NCI-H524 (cell line): ENCODE measurements at places on chromosomes 7 and 10.

- no peak for DNase-seq
These were observed 11.1 kb downstream of the FAM53B start for GRCh38 chr10:124732931-124733570.

DNA sequence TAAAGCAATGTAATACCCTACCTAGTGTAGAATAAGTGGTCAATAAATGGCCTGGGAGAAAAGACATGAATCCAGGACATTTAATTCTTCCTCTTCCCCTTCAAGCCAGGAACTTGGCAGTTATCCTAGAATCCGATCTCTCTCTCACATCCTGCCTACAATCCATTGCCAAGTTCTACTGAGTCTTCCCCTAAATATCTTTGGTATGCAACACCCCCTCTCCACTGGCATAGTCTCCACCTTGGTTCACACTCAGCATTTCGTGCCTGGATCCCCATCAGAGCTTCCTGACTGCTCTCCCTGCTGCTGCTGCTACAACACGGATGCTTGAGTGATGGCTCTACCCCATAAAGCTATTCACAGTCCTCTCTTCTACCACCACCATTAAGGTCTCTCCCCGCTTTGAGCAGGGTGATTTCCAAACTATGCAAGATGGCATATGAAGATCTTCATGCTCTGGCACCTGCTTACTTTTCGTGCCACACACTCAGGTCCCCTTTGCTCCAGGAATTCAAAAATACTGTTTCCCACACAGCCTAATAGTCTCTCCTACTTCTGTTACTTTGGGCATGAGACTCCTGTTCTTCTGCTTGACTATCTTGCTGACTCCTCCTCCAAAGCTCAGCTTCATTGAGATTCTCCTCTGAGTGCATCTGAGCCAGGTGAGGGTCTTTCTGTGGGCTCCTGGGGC, 4.8 kb downstream of the ANK3 start:
- no peak for DNase-seq

GRCh38 chr7:45223728-45224630, 66.4 kb downstream of the RAMP3 start:
- DNase-seq, result no peak

DNA sequence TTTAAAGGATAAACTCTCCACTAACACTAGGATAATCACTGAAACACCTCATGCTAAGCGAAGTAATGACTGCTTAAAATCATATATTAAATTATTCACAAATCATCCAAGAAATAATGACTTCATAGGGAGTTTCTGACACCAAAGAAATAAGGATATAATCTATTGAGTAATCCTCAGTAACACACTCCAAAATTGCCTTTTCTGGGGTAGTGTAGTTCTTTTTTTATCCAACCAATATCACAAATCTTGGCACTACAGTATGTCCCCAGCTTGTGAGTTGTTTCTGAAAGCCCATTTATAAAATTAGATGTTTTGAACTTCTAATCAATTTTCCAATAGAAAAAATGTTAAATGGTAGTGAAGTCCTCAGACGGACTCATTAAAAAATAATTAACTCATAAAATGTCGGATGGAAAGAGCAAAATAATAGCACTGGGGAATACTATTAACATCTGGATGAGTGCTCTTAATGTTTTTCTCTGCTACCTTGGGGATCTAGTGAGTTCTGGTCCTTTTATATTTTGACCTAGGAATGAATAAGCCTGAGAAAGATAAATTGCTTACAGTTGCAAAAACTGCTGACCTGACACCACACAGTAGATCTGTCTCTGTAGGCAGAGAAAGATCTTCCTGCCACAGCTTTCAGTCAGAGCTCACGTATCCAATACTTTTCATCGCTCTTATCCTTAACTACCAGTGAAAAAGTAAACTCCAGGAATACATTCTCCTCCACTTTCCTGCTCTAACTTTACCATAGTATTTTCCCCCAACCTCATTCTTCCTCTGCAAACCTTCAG, 618.5 kb upstream of the ANKRD30A start:
- no peak for DNase-seq

GRCh38 chr10:61175316-61175715, 231.3 kb upstream of the RHOBTB1 start:
- DNase-seq, result no peak

DNA sequence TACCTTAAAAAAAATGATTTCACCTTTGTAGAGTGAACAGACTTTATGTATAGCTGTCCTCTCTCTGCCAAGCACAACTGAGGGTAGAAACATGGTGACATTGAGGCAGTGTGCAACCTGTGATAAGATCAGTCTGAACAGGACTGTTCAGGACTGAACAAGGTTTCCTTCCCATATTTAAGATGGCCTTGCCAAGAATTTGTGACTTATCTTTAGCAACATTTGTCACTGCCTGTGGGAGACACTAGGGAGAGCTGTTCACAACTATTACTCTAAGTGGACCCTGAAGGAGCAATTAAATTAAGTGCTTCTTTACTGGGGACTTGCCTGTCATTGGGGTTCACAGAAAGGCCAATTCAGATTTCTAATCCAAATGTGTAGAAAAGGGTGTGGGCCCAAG, 6.7 kb downstream of the OR13A1 start:
- DNase-seq, result peak; percentile 64

DNA sequence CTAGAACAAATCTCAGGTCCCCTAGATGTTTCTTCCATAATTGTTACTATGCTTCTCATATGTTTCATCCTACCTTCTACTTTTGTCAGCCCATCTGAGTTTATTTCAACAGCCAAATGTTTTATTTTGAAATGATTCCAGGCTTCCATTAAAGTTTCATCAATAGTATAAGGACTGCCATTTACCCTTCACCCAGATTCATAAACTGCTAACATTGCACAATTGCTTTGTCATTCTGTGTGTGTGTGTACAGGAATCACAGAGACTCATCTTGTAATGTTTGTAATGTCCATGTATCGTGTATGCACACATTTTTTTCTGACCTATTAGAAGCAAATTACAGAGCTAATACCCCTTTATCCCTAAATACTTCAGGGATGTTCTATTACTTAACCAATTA, 25.5 kb downstream of the MMRN2 start:
- DNase-seq, result no peak

DNA sequence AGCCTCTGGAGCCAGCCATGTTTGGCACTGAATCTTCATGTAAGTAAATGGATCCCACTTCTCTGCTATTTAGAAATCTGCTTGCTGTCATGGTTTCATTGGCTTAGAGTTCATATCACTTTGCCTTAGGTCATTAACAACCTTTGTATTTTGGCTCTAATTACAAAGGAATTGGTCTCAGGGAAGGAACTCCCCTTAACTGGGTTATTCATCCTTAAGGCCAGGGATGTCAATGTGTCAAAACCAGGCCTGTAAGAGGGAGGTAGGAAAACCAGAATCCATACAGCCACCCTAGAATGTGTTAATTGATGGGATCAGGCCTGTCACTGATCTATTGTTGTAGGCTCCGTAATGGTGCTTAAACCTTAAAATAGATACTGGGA, 67.3 kb downstream of the ST7 start:
- DNase-seq, result peak; percentile 51

DNA sequence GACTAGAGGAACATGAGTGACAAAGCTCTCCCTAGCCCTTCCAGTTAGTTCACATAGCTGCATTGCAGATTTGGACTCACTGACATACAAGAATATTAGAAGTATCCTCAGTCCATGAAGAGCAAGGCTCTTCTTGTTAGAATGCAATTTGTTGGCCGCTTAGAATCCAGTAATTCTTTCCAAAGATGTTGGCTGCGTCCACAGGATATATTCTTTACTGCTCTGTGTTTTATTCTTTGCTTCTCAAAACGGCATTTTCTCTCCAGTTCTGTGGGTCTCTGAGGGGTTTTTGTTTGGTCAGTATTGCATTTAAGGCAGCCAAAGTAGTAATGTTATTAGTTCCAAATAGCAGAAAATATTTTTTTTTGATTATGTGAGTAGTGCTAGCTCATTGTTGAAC, 588.6 kb downstream of the DNAJB9 start:
- DNase-seq, result no peak

DNA sequence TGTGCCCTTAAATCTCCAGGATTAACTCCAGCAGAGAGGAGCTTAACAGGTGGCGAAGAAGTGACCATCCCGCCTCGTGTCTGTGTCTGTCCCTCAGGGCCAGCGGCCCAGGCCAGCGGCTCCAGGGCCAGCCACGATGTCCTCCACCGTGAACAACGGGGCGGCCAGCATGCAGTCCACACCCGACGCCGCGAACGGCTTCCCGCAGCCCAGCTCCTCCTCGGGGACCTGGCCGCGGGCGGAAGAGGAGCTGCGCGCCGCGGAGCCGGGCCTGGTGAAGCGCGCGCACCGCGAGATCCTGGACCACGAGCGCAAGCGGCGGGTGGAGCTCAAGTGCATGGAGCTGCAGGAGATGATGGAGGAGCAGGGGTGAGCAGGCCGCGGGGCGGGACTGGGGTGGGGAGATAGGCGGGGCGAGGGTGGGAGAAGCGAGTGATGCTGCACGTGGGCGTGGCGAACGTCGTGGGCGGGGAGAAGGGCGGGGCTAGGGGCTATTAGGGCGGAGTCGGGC, 33.3 kb downstream of the SRRM3 start:
- peak; percentile 30 for DNase-seq

DNA sequence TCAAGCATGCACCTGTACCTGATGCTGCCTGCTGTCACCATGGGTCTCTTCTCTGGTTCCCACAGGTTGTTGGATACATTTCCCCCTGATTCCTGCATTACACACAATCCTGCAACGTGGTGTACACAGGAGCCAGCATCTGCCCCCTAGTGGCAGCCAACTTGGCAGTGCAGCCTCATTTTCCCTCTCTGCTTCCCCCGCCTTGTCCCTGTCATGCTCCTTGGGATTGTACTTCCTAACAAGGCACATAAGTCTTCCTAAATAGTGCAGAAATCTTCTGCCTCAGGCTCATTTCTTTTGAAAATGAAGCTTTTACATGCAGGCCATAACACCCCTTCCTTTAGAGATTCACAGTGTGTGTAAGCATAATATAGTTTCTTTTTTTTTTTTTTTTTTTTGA, 387.5 kb downstream of the CCSER2 start:
- no peak for DNase-seq

DNA sequence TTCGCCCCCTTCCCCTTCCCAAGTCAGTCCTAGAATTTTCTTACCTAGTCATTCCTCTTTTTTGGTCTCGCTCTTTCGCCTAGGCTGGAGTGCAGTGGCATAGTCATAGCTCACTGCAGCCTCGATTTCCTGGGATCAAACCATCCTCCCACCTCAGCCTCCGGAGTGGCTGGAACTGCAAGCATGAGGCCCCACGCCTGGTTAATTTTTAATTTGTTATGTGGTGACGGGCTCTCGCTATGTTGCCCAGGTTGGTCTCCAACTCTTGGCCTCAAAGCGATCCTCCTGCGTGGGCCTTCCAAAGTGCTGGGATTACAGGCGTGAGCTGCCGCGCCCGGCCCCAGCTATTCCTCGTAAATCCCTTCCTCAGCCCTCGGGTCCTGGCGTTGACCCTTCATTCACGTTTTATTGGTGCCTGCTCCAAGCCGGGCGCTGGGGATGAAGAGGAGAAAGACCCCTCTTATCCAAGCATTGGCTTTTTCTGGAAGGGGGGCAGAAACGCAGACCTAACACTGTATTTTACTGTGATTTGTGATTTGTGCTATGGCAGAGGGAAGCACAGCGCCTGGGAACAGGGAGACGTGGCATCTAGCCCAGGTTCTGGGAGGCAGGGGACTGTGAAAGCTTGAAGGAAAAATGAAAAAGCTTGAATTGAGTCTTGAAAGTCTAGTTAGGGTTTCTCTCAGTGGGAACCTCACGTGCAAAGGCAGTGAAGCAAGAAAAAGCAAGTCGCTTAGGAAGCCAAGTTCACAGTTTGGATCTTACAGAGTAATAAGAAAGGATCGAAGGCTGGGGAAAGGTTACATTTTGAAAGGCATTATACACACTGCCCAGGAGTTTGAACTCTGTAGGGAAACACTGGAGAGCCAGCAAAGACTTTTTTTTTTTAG, 516 bp downstream of the ZNHIT1 start:
- DNase-seq, result no peak

- DNase-seq, result no peak
These were observed 213.6 kb upstream of the FOXK1 start for GRCh38 chr7:4468320-4469102.

DNA sequence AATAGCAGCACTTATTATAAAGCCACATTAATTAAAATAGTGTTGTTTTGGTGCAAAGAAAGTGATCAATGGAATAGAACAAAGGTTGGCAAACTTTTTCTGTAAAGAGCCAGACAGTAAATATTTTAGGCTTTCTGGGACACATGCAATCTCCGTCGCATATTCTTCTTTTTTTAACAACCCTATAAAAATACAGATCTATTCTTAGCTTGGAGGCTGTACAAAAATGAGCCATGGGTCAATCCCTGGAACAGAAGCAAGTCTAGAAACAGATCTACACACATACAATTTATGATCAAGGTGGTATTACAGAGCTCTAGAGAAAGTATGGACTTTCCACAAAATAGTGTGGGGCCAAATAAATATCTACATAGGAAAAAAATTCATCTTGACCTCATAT, 71.8 kb downstream of the ARHGAP21 start:
- no peak for DNase-seq

GRCh38 chr7:30170476-30171205, 35.9 kb downstream of the MTURN start:
- peak; percentile 38 for DNase-seq

DNA sequence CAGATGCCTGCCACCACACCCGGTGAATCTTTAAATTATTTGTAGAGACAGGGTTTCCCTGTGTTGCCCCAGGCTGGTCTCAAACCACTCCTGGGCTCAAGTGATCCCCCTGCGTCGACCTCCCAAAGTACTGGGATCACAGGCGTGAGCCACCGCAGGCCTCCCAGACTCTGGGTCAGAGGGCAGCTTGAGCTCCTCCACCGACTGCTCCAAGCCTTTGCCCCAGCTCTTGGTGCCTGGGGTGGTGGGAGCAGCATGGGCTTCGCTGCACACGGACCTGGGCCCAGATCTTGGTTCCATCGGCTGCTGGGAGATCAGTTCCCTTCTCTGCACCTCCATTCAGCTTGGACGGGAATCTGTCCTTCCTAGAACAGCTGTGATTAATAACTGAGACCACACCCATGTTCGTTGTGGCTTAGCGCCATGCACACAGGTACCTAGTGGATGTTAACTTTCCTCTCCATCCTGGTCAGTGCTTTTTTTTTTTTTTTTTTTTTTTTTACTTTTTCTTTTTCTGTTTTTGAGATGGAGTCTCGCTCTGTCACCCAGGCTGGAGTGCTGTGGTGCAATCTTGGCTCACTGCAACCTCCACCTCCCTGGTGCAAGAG, 125.3 kb downstream of the CUX1 start:
- no peak for DNase-seq

GRCh38 chr7:77330169-77330882, 85.8 kb downstream of the GSAP start:
- no peak for DNase-seq

GRCh38 chr7:11054033-11054432, 80.4 kb downstream of the PHF14 start:
- DNase-seq, result no peak

- DNase-seq, result no peak
These were observed 235.1 kb downstream of the SORCS1 start for GRCh38 chr10:106929291-106929895.

DNA sequence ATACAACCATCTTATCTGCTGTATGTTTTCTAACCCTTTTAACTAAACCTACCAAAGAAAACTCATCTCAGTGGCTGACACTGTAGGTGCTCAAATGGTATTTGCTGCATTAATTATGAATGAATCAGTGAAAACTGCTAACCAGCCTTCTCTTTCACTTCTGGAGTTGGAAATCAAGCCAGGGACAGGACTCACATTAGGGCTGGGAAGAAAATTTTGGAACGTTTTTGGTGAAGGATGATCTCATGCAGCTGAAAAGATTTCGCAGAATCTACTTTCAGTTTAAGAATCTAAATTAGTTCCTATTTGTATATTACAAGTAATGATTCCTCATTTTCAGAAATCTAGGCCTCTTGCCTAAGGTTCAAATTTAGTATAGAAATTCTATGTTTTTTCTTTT, 12.9 kb downstream of the MTPN start:
- DNase-seq, result no peak

GRCh38 chr7:93882468-93882867, 8.1 kb downstream of the TFPI2 start:
- DNase-seq, result no peak
